ENCODE measurements at places on chromosomes 2 and 18.

DNA sequence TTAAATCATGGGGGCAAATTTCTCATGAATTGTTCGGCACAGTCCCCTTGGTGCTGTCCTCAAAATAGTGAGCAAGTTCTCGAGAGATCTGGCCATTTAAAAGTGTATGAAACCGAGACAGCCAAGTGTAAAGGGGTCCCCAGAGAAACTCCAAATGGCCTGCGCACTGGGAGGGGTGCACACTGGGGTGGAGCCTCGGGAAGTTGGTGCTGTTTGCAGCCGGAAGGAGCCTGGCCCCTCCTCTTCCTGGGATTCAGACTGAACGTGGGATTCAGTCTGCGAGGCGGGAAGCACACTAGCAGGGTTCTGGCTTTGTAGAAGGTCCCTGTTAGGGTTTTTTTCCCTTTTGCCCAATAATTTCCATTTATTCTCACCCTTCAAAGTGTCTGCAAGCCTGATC lies 48.8 kb downstream of the RABL2A start:
- no peaks in the 10 kb centered on the region for H3K4me1 ChIP-seq
- no peak overlapping the region for H3K4me3 ChIP-seq
- no peaks in the 10 kb centered on the region for H3K36me3 ChIP-seq
- no peak for DNase-seq

- DNase-seq = no peak
- peaks cover 44% of the 10 kb centered on the region for H3K4me1 ChIP-seq
- no peaks in the 10 kb centered on the region for H3K27me3 ChIP-seq
- no peaks in the 10 kb centered on the region for H3K36me3 ChIP-seq
- H3K4me3 ChIP-seq = peak overlapping the region; percentile 98
Measured at GRCh38 chr2:186588940-186589611, 780 bp upstream of the ITGAV start.

DNA sequence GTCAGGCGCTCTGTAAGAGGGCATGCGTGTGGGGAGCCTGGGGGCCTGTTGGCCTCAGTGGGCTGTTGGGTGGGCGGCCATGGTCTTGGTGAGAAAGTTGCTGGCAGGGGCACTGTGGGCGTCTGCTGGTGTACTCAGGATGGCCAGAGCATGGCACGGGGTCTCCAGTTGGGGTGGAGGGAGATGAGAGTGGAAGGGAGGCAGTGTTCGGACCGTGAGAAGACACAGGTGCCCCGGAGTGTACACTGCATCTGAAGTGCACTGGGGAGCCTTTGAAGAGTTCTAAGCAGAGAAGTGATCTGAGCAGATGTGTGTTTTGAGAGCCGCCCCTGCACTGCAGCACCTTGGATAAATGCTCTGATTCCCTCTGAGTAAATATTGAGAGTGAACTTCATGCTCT lies 150.8 kb downstream of the LDLRAD4 start:
- DNase-seq = no peak
- peaks cover 16% of the 10 kb centered on the region for H3K4me1 ChIP-seq
- H3K4me3 ChIP-seq = no peak overlapping the region

DNA sequence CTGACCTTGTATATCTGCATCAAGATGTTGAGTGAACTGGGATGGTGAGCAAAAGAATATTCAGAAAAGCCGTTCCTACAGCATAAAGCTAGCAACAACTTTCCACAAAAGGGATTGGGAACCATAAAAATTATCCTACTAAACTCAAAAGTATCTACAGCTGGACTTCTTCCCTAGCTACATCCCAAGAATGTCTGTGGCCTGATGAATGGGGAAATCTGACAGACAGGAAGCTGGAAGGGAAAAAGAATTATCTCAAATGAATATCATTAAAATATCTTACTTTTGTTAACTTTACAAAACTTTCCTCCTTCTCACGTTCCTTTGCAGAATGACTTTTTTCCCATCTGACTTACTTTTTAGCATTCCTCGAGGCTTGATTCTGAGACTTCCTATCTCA lies 150.9 kb downstream of the PDE11A start:
- no peaks in the 10 kb centered on the region for H3K27me3 ChIP-seq
- H3K4me1 ChIP-seq = no peaks in the 10 kb centered on the region
- H3K27ac ChIP-seq = no peak overlapping the region

GRCh38 chr2:41206004-41206403 lies 754.1 kb upstream of the SLC8A1 start:
- no peaks in the 10 kb centered on the region for H3K27me3 ChIP-seq
- H3K36me3 ChIP-seq = no peaks in the 10 kb centered on the region
- no peak overlapping the region for H3K4me3 ChIP-seq
- H3K4me1 ChIP-seq = no peaks in the 10 kb centered on the region
- DNase-seq = no peak

DNA sequence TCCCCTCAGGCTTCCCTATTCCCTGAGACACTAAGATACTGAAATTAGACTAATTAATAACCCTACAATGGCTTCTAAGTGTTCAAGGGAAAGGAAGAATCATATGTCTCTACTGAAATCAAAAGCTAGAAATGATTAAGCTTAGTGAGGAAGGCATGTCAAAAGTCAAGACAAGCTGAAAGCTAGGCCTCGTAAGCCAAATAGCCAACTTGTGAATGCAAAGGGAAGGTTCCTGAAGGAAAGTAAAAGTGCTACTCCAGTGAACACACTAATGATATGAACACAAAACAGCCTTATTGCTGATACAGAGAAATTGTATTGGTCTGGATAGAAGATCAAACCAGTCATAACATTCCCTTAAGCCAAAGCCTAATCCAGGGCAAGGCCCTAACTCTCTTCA lies 10.0 kb downstream of the ZC3H8 start:
- no peaks in the 10 kb centered on the region for H3K4me1 ChIP-seq
- no peak overlapping the region for H3K4me3 ChIP-seq
- H3K27ac ChIP-seq = no peak overlapping the region
- no peaks in the 10 kb centered on the region for H3K27me3 ChIP-seq
- H3K36me3 ChIP-seq = peaks cover 77% of the 10 kb centered on the region
- DNase-seq = no peak

DNA sequence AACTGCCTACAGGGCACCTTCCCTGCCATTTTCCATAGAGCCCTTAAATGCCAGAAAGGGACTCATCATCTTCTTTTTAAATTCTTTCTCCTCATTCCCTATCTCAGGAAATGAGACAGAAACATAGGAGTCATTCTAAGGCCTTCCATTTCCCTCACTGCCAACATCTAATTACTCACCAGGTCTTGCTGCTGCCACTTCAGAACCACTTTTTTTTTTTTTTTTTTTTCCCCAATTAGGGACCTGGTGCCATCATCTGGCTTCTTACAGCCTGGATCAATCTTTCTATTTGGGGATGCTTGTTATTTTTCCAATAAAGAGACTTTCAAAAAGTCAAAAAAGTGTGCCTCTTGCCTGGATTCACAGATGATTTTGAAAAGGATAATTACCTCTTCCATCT lies 373.4 kb downstream of the LPIN1 start:
- no peak overlapping the region for H3K4me3 ChIP-seq
- no peaks in the 10 kb centered on the region for H3K36me3 ChIP-seq
- no peak overlapping the region for H3K27ac ChIP-seq

DNA sequence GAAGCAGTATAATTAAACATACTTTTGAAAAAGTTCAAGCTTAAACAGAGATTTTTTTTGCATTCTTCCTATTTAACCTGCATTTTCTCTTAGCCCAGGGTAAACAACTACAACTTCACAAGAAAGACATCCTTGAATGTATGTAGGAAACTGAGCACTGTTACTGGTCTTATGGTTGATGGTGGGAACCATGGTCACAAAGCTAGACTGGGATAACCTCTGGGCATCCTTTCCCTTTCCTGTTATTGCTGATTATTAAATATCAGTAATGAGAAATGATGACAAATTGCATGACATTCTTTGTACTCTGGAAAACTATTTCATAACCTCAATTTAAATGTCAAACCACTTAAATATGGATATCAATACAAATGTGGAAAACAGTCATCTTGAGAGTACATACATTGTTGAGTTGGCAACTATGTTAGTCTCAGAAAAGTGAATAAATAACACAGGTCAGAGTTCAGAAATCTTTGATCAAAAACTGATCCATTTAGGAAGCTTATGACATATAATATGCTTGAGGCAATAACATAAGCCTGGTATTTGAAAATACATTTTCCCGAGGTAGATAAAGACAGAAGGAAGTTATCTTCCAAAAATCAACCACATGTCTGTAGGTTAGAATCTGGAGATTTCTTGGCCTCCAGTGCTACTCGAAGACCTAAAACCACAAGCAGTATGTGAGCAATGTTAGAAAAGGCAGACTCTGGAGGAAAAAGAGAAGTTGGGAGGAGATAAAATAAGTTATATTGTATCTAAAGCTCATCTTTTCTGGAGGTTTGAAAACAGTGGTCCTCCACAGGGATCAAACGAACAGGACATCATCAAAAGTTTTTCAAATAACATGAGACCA lies 65.2 kb upstream of the ST8SIA5 start:
- no peaks in the 10 kb centered on the region for H3K27me3 ChIP-seq
- no peak for DNase-seq
- no peaks in the 10 kb centered on the region for H3K36me3 ChIP-seq
- H3K4me3 ChIP-seq = no peak overlapping the region
- H3K4me1 ChIP-seq = no peaks in the 10 kb centered on the region

GRCh38 chr2:10079870-10080535 lies at the start of gene CYS1:
Gene CYS1, minus strand, starts transcription at chr2:10080411. Its CDS starts 188 bp downstream, at chr2:10080223.
- H3K27me3 ChIP-seq = peaks cover 15% of the 10 kb centered on the region
- H3K4me1 ChIP-seq = peaks cover 17% of the 10 kb centered on the region

GRCh38 chr2:71419976-71420375 lies 33.4 kb upstream of the DYSF start:
- H3K27ac ChIP-seq = no peak overlapping the region
- H3K27me3 ChIP-seq = no peaks in the 10 kb centered on the region
- H3K4me3 ChIP-seq = no peak overlapping the region
- H3K4me1 ChIP-seq = no peaks in the 10 kb centered on the region

- H3K4me1 ChIP-seq = peaks cover 79% of the 10 kb centered on the region
- peak overlapping the region; percentile 4 for H3K4me3 ChIP-seq
- H3K36me3 ChIP-seq = no peaks in the 10 kb centered on the region
- peak overlapping the region; percentile 60 for H3K27ac ChIP-seq
- H3K27me3 ChIP-seq = no peaks in the 10 kb centered on the region
Measured at GRCh38 chr2:217433522-217433921, 569.3 kb downstream of the TNS1 start.

- no peaks in the 10 kb centered on the region for H3K27me3 ChIP-seq
- no peaks in the 10 kb centered on the region for H3K4me1 ChIP-seq
- H3K4me3 ChIP-seq = no peak overlapping the region
- DNase-seq = no peak
- H3K36me3 ChIP-seq = no peaks in the 10 kb centered on the region
- H3K27ac ChIP-seq = no peak overlapping the region
Measured at GRCh38 chr2:59083075-59083828, 842.1 kb upstream of the FANCL start.

GRCh38 chr2:240297256-240298116 lies 138.0 kb upstream of the GPC1 start:
- no peak for DNase-seq
- no peak overlapping the region for H3K27ac ChIP-seq
- peaks cover 15% of the 10 kb centered on the region for H3K27me3 ChIP-seq
- no peaks in the 10 kb centered on the region for H3K36me3 ChIP-seq
- H3K4me1 ChIP-seq = no peaks in the 10 kb centered on the region

DNA sequence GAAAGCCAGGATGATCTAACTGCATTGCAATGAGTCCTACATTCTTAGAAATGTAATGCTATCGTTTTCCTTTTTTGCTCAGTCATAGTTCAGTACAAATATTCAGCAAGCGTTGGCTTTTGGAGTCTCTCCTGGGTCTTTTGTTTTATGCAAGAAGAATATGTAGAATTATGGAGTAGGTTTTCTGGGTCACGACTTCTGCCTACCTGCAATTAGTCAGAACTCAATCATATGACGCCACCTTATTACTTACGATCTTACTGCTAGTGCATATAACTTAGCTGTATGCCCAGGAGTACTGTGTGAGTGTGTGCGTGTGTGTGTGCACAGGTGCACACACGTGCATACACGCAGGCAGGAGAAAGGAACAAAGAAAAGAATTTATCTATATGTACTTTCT lies 640.2 kb downstream of the STK39 start:
- no peak for DNase-seq
- H3K27ac ChIP-seq = no peak overlapping the region
- H3K36me3 ChIP-seq = no peaks in the 10 kb centered on the region
